Stimulated activated CD4-positive, alpha-beta T cell treated with anti-CD3 and anti-CD28 coated beads, Interleukin-1b, Interleukin-23, amount 100 ng/mL, for 1 hour (primary cell): ENCODE measurements at places on chromosomes 2 and 18.

- DNase-seq, result no peak
These were observed 86.3 kb downstream of the AGPS start for GRCh38 chr2:177478907-177479306.

- DNase-seq, result no peak
These were observed 289.5 kb upstream of the SLC14A2 start for GRCh38 chr18:45325778-45326177.

DNA sequence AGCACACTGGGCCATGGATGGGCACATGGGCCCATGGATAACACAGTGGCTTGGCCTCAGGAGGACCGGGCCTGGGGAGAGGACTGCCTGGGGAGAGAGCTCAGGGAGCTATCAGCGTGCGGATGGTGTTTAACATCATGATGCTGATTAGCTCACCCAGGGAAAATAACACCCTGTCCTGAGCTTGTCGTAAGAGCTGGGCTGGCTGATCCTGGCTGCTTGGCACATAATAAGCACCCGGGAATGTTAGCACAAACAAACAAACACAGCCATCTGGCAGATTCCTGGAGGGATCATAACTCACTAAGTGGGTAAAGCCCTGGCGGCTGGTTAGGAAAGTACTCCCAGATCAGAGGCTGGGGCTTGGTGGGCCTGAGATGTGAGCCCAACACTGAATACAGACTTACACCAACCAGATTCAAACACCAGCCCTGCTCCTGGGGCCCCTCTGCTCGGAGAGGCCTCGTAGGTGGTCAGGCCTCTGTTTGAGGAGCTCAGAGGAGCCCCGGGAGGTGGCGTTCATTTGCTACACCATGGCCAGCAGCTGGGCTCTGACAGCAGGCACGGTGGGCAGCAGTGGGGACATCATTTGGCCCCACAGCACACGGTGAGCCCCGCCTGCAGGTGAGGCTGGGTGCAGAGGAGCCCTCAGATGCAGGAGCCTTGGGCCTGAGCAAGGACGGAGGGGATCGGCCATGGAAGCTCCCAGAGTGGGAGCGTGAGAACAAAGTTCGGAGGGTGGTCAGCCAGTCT lies 193.4 kb upstream of the HDAC4 start:
- no peak for DNase-seq

DNA sequence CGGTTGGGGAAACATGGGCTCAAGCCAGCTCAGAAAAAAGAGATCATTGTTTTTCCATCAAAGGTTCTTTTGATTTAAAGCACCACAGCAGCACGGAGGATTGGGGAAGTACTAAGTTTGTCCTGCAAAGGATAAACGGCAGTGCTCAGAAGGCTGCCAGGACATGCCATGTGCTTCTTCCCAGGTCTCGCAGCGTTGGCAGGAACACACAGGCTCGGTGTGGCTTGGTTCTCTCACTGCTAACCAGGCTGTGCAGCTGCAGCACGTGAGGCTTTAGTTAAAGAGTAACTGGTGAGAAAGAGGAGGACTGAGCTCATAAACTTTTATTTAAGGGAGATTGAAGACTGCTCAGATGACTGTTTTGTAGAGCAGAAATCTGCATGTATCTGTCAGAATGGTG lies 264.3 kb downstream of the TSN start:
- DNase-seq, result no peak

- no peak for DNase-seq
These were observed 663 bp downstream of the NUP35 start for GRCh38 chr2:183124957-183125255.
